CD4-positive, alpha-beta T cell treated with Interleukin-1 beta for 1 hour (primary cell): ENCODE measurements at places on chromosomes 2 and 18.
A peak's percentile ranks its signal among the peaks of the same experiment; 100 is the strongest.

DNA sequence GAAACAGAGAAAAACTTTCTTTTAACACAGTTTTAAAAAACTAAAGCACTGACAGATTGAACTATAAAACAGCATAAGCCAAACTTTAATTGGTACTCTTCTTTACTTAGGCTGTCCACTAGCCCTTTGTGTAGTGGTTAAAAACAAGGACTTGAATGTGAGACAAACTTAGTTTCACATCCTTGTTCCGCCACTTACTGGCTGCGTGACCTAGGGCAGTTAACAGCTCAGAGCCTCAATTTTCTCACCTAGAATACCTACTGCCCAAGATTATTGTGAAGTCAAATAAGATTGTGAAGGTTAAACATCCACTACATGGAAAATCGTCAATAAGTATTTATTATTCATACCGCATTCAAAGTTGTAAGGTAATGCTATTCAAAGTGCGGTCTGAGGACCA, 2.0 kb downstream of the WDR35 start:
- no peak for DNase-seq

- DNase-seq, result no peak
Observed at GRCh38 chr2:203804764-203805485, 62.6 kb upstream of the CTLA4 start.

DNA sequence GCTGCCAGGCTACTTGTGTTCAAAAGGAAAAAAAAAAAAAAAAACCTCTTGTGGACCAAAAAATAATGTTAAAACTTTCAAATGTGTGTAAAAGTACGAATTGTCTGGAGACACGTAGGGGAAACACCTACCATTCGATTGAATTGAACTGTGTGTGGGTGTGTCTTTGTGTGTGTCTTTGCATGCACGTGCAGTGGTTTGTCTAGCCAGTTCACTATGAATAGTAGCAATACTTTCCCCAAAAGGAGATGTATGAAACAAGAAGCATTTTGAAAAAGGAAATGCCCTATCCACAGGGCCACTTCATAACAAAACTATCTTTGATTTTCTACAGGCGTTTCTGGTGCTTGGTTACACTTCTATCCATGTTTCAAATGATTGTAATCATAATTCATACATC, 186.8 kb downstream of the RPRM start:
- DNase-seq, result no peak

- no peak for DNase-seq
Observed at GRCh38 chr18:34659579-34660517, 50.2 kb upstream of the DTNA start.

- no peak for DNase-seq
Observed at GRCh38 chr2:203743441-203743981, 37.1 kb downstream of the CD28 start.

DNA sequence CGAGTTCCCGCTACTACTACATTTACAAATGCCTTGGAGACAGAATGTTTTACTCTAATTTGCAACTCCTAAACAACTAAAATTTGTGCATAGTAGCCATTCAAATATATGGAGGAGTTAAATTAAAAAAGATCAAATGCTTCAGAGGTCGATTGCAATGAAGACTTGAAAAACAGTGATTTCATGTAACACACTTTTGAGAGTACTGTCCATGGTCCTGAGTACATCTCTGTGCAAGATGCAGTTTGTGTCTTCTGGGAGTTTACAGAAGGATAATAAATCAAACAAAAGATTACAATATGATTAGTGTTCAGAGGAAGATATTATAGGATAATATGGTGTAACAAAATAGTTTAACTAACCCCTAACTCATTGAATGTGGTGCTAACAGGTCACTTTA, 894.7 kb downstream of the TMEM182 start:
- DNase-seq, result no peak

GRCh38 chr2:3430740-3431490, 51.4 kb downstream of the TRAPPC12 start:
- DNase-seq, result no peak

DNA sequence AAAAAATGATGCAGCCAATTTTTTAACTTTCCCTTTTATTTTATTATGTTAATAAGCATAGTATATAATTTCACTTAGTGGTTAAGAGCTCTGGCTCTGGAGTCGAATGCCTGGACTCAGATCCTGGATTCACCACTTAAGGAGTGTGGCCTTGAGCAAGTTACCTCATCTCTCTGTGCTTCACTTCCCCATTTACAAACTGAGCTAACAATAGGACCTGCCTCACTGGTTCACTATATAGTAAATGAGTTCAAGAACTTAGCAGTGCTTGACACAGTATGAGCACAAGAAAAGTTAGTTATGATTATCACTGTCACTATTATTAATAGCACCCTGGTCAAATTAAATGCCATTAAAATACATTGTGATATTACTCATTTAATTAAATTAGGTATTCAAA, 30.6 kb downstream of the SCN3A start:
- DNase-seq, result no peak

DNA sequence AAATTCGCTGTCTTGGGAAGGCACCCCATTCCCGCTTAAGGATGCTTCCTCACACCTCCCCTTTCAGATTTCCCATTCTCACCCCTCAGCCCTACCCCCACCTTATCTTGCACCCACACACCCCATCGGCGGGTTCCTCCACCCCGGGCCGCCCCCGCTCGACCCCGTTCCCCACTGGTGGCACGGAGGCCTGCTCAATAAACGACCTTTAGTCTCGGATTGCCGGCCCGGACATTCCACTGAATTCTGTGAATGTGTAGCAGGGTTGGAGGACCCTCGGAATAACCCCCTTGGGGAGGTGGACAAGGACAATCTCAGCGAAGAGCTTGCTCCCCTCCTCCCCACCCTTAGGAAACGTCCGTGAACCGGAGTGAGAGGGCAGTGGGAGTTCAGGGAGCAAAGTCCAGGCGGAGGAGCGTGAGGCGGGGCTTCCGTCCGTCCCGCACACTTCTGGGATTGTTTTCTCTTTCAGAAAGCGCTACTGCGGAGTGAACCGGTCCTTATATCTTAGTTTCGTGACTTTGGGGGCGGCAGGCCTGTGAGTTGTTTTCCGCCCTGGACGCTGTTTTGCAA, 2.8 kb upstream of the LBX2 start:
- DNase-seq, result no peak

DNA sequence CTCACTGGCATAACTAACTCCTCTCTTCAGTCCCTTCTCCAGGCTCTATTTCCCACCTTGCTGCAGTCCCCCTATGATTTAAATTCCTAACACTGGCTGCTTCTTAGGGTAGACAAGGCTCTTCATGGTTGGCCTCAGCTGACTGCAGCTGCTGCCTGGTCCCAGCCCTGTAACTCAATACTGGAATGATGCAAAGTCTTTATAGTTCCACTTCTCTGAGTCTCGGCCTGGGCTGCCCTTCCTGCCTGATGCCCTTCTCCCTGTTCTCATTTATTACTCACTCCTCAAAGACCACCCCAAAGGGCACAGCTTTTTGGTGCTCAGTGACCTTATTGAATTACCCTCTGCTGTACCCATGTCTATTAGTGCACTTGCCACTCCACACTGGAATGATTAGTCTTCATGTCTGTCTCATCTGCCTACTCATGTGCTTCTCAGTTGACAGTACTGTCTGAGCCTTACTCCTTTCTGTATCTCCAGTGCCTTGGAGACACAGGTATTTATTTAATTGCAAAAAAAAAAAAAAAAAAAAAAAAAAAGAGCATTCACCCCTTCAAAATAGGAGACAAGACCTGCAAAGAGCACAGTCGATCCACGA, 199.4 kb upstream of the REV1 start:
- DNase-seq, result no peak

DNA sequence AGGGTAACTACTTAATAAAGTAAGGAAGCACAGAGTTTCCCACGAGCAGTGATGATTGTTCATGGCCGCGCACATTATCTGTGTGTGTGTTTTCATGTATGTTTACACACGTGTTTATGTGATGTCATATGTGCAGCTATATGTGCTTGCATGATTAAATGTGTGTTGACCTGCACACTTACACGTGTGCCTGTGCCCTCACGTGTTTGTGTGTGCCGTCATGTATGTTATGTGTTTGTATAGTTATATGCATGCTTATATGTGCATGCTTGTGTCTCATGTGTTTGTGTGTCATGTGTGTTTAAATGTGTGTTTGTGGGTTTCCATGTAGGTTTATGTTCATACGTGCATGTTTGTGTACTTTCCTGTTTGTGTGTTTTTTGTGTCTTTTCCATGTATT, 782.3 kb downstream of the GALR1 start:
- DNase-seq, result no peak

DNA sequence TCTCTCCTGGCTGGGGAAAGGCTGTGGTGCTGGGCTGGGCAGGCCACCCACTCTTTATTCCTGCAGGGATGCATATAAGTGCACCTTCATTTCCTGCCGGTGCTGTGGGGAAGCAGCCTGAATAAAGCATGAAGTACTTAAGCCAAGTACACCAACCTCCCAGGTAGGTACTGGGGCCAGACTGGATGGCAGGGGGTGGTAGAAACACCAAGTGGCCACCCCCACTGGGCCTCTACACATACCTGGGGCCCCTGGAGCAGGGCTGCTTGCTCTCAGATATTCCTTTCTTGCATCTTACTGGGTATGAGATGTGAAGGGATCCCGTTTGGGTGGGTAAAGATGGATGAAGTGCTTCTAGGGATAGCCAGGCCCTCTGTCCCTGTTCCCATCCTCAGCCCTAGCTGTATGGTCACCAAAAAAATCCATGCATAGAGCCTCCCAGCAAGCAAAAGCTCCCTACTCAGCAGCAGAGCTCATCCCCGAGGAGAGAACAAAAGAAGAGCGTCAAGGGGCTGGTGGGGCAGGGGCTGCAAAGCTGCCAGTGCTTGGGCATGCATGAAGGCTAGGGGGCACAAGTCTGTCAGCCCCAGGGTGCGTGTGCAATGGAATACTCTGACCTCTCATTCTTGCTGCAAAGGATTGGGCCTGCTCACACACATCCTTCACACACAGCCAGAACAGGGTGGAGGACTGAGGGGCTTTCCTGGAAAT, 22.0 kb downstream of the CCT7 start:
- DNase-seq, result no peak

- DNase-seq, result no peak
Observed at GRCh38 chr2:74507926-74508520, 528 bp upstream of the PCGF1 start.

DNA sequence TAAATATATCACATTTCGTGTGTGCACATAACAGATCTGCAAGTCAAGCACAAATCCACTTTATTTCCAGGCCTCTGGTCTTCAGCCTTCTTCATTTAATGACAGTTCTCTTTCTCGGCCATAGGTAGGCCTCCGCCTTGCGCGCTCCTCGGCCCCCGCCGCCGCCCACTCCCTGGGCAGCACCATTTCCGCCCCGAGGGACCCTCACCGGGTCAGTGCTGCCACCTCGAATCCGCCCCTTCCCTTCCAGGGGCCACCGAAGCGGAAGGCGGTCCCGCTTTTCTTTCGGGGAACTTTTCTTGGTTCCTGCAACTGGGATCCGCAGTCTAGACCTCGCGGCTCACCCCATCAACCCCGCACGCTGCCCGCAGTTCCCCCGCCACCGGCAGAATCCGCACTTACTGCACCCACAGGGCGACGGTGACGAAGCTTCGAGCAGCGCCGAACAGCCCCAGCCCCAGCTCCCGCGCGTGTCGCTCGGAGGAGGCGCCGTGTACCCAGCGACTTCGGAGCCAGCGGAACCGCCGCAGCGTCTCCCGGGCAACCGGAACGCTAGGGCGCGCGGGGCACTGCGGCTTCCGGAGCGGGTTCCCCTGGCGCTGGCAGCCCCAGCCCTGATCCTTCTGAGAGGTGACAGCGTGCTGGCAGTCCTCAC, at the start of gene CDKL4:
Gene CDKL4 (minus strand): TSS at position 502 of the 655 bp plus-strand sequence.
- peak; percentile 57 for DNase-seq

DNA sequence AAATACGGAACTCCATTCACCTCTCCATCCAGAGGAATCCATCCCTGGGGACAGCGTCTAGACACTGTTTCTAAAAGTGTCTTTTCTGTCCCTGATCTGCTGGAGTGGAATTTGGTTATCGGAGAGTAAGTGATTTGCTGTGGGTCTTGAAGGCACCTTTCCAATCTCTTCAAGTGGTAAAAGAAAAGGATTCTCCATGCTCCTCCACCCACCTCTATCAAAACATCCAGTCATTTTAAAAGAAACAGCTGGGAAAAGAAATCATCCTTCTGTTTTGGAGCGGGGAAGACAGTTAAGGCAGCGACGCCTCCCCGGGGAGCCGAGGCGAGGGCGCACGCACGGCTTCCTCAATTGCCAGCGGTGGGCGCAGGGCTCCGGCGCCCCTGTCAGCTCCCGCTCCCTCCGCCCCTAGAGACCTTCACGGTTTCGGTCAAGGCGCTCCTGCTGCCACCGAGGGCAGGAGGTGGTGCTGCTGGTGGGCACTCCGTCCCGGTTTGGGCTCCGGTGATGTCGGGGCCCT, 547 bp downstream of the SLC35F5 start:
- peak; percentile 57 for DNase-seq

DNA sequence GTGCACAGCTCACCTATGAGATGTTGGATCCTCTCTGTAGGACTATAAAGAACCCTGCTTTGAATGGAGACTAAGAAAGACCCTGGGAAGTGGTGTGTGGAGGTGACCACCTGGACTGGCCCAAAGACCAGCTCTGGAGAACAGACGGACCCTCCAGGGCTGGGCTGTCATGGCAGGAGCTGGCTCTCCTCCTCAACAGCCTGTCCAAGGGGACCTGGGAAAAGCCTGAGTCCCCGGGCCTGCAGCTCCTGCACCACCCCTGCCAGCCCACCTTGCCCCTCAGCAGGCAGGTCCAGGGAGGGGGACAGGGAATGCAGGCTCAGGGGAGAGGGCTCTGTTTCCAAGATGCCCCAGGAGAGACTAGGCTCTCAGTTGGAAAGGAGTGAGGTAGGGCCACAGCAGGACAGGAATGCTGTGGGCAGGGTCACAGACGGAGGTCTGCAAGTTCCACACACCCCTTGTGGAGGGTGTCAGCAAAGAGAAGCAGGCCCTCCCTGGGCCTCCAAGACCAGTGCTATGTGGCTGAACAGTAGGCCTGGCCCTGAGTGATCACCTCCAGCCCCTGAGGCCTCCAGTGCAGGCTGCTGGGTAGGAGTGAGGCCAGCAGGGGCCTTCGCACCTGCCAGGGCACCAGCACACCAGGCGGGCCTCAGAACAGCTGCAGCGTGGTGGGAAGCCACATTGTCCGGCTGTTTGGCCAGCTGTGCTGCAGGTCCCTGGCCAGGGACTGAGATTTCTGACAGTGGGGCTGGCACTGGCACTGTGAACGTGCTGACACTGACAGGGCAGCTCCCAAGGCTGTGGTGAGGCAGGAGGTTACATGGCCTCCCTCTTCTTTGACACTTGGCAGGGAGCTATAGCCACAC, 86.4 kb upstream of the OTOS start:
- DNase-seq, result no peak

GRCh38 chr2:12363569-12363968, 353.2 kb upstream of the TRIB2 start:
- DNase-seq, result no peak

DNA sequence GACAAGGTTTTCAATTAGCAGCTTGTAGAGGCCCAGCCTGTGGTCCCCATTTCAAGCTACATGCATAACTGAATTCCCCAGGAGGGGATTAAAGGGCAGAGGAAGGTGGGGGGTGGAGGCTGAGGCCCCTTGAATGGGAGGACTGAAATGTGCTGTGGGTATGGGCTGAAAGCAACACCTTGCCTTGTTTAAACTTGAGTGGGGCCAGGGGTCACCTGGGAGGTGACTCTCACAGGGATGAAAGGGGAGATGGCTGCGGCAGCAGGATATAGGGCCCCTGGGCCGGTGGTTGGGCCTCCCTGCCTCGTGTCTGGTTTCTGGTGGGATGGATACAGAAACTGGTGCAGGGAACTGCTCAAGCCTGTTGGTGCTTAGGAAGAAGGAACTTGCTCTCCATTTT, 225.9 kb upstream of the SPRED2 start:
- no peak for DNase-seq

GRCh38 chr18:57141208-57142129, 5.4 kb upstream of the BOD1L2 start:
- DNase-seq, result no peak

GRCh38 chr2:3186766-3187165, 190.9 kb downstream of the EIPR1 start:
- no peak for DNase-seq
